Smooth muscle cell of trachea (primary cell): ENCODE measurements at places on chromosomes 4 and X. TPM values are rescaled to one million over a fixed set of nuclear protein-coding genes. Genes with fewer than 3 reads are reported as not detected.

The TEX13B gene
- total RNA-seq: not detected in 2 replicates

The LEF1 gene
- 0.33 TPM in 1 of 2 replicates, not detected in the other for total RNA-seq

The BLTP1 gene
- total RNA-seq: 96.3 and 129 TPM in 2 replicates

The MED28 gene
- 10.9 and 12.9 TPM in 2 replicates for total RNA-seq

The POLN gene
- total RNA-seq: 3.2 and 5.3 TPM in 2 replicates

The CPLX1 gene
- 0.17 TPM in 1 of 2 replicates, not detected in the other for total RNA-seq

The BEX5 gene
- not detected in 2 replicates for total RNA-seq

The IL1RAPL1 gene
- total RNA-seq: 1.2 and 1.9 TPM in 2 replicates

The SPANXC gene
- total RNA-seq: not detected in 2 replicates

The SULT1E1 gene
- total RNA-seq: 0.44 TPM in 1 of 2 replicates, not detected in the other

The GALNTL6 gene
- total RNA-seq: not detected in 2 replicates

The FDCSP gene
- not detected in 2 replicates for total RNA-seq

The SPANXB1 gene
- not detected in 2 replicates for total RNA-seq

The SH3TC1 gene
- 0.33 and 1.0 TPM in 2 replicates for total RNA-seq

The SUPT20HL1 gene
- total RNA-seq: 0.15 and 0.17 TPM in 2 replicates

The CFAP47 gene
- not detected in 2 replicates for total RNA-seq

The UGT2B11 gene
- total RNA-seq: not detected in 2 replicates

The AWAT2 gene
- total RNA-seq: not detected in 2 replicates

The CENPI gene
- total RNA-seq: 5.3 and 28.7 TPM in 2 replicates

The PDZD4 gene
- 0.15 and 0.33 TPM in 2 replicates for total RNA-seq
